ENCODE measurements at places on chromosomes 3 and 15. TPM values are rescaled to one million over a fixed set of nuclear protein-coding genes. Genes with fewer than 3 reads are reported as not detected.
A peak's percentile ranks its signal among the peaks of the same experiment; 100 is the strongest.

FOXB1 gene
- total RNA-seq, result 0.97 TPM

- DNase-seq, result no peak
Measured at GRCh38 chr15:70579766-70580165, 183.6 kb downstream of the UACA start.

DNA sequence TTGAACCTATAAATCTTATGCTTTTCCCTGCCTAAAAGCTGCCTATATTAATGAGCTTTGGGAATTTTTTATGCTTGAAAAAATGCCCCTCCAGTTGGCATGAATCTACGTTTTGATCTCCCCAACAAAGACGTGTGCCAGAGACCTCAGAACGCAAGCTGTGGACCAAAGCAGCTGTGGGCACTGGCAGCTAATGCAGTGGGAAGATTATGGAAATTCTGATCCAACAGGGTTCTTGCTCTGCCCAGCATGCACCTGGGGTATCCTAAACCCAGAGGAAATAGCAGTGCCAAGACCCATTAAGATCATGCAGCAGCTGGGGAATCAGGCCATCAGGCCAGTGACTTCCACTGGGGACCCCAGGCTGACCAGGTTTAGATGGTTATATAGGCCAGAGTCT, 423.0 kb downstream of the ZBBX start:
- DNase-seq, result no peak

GRCh38 chr15:35545316-35545823, 595 bp downstream of the DPH6 start:
- no peak for DNase-seq

EPB42 gene
- total RNA-seq, result not detected

GRCh38 chr15:98943601-98944151, 63.9 kb downstream of the PGPEP1L start:
- no peak for DNase-seq

- no peak for DNase-seq
Measured at GRCh38 chr15:60721707-60722106, 242.8 kb upstream of the ICE2 start.

CYP19A1 gene
- total RNA-seq, result not detected

DNA sequence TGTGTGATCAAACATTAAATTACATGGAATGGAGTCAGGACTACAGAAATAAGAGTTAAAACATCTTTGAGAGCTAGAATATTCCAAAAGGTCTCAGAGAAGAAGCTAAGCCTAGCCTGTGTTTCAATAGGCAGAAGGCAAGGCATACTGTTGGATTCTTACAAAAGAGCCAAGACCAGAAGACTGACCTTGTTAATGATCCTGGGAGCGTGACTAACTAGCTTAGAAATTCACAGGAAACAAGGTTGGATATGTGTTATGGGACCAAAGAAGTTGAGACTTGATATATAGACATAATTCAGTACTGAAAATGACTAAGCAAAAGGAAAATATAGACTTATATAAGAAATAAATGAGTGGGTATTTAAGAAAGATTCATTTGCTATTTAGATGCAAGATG, 50.1 kb downstream of the FEZF2 start:
- no peak for DNase-seq

DNA sequence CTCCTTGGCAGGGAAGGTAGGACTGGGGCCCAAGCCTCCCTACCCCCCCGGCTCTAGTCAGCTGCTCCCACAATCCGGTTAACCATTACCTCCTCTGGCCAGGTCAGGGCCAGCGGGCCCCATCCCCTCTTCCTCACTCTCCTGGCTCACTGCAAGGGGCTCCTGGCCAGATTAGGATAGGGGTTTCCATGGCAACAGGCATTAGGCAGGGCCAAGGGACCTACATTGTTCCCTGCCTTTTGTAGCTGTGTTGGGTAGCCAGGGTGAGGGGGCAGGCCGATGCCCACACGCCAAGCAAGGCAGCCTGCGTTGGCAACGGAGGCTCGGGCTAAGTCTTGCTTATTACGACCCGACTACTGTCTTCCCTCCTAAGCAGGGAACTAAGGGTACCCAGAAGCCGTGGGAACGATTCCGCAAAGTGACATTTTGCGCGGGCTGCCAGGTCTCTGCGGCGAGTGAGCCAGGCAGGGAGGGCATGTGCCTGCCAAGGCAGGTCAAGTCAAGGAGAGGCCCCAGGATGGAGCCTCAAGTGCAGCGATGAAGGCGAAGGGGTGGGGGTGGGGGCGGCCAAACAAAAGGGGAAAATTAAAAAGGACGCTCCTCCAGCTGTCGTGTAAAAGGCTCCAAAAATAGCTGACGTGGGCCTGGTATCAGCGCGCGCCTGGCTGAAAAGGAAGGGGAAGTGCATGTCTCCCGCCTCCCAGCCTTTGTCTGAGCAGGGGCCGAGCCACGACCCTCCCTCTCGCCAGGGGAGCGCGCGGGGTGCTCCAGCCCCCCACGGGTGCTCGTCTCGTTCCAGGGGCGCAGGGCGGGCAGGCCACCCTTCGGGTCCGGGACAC, 919 bp downstream of the IDH2 start:
- DNase-seq, result peak; percentile 28

- DNase-seq, result no peak
Measured at GRCh38 chr3:191740712-191741111, 279.7 kb downstream of the PYDC2 start.

DNA sequence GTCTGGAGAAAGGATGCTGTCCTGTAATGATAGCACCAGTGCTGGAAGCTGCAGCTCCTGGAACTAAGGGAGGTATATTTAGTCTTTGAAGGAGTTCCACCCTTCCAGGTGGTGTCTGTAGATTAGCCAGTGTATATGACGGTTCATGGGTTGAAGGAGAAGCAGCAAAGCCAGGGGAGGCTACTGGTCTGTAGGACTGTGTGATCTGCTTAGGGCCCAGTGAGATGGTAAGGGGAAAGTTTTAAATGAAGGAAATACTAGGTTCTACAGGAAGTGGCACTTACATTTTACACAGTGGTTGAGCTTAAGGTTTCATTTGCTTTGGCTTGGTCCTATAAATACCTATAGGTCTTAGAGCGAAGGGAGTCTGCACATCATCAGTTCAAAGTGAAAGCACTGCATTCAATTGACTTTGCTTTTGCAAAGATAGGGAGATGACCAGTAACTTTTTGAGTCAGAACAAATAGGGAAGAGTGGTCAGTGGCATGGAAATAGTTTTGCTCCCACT, 5.6 kb downstream of the SLC25A38 start:
- no peak for DNase-seq

GRCh38 chr3:194554473-194555123, 67.8 kb upstream of the ATP13A3 start:
- no peak for DNase-seq

GRCh38 chr3:63652066-63652725, at the start of gene SNTN:
Gene SNTN, plus strand, starts transcription at chr3:63652675. Its CDS starts 13 bp downstream, at chr3:63652688.
- no peak for DNase-seq

CAND2 gene
- 0.15 TPM for total RNA-seq

DNA sequence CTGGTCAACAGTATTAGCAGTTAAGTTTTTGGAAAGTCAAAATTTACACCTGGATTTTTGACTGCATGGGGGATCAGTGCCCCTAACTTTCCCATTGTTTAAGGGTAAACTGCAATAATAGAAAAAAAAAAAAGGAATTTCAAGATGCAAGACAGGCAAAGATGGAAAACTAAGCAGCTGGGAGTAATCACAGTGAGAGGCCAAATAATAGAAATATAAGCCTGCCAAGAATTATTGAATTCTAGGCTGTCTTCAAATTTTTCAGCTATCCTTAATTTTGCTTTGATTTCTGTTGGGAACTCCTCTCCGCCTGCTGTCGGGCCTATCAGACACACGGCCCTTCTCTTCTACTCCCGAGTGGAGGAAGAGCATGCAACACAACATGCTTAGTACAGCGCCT, 215.5 kb upstream of the LMCD1 start:
- no peak for DNase-seq

DNA sequence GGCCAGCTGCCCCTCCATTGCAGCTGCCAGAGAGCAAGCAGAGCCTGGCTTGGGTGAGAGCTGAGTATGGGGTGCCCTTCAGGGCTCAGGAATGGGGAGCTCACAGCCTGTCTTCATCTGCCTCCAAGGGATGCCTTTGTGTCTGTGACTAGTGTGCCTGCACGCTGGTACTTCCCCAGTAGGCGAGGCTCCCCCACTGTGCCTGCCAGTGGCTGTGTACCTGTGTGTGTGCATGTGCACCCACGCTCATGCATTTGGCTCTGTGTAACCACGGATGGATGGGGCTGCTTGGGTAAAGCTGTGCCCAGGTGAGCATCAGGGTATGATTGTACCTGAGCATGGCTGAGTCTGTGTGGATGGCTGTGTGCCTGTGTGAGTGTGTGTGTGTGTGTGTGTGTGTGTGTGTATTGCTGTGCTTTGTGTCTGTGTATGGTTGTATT, 2.3 kb upstream of the GRM2 start:
- DNase-seq, result no peak

Data from naive thymus-derived CD4-positive, alpha-beta T cell (primary cell).